Activated naive CD4-positive, alpha-beta T cell treated with anti-CD3 and anti-CD28 coated beads for 36 hours (primary cell): ENCODE measurements at places on chromosomes 2 and 18. TPM values are rescaled to one million over a fixed set of nuclear protein-coding genes. Genes with fewer than 3 reads are reported as not detected.

The ACKR3 gene
- total RNA-seq, result 0.45 TPM

The HJURP gene
- 129 TPM for total RNA-seq

DNA sequence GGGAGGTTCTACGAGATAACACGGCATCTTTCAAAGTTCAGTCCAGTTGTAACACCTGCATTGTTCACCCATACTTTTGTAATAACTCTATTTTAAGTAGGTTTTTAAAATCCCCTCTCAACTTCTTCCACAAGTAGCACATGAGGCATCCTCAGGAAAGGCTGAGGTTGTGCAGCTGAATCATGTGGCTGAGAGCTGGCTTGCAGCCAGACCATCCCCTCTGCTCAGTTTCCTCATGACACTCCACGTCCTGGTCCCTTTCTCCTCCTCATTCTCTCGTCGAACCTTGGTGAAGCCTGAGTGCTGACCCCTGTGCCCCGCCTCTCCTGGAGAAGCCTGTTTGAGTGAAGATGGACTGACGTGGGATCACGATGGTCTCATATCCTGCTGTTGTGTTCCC lies 42.5 kb downstream of the POU3F3 start:
- DNase-seq, result no peak
- no peaks in the 10 kb centered on the region for H3K36me3 ChIP-seq
- no peak overlapping the region for H3K4me3 ChIP-seq
- H3K4me1 ChIP-seq, result no peaks in the 10 kb centered on the region
- no peak overlapping the region for H3K27ac ChIP-seq
- peaks cover 7% of the 10 kb centered on the region for H3K27me3 ChIP-seq

The PROKR1 gene
- not detected for total RNA-seq
